ENCODE measurements at places on chromosomes 13 and 19.

DNA sequence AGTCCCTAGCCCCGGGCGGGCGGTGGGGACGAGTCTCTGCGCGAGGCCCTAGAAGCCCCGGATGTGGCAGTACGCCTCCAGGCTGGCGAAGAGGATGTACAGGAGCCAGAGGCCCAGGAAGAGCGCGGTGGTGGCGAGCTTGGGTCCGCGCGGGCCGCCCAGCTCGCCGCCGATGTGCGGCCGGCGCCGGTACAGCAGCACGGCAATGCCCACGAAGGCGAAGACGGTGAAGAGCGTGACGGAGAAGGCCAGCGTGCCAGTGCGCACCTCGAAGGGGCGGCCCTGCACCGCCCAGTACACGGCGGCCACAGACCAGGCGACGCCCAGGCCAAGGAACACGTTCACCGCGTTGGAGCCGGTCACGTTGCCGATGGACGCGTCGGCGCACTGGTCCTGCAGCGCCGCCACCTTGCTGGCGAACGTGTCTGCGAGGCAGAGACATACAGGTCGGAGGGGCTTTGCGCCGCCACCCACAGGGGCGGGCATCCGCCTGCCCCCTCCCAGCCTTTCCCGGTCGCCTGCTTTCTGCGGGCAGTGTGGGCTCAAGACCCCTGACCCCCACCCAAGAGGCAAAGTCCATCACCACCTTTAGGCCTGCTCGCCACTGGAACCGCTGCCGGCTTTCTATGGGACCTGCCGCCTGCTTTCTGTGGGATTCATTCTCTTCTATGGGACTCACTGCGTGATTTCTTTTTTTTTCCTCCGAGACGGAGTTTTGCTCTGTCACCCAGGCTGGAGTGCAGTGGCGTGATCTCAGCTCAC, 10.9 kb upstream of the MEIS3 start:
- no peak for DNase-seq

GRCh38 chr13:52399046-52399445, 6.9 kb downstream of the THSD1 start:
- DNase-seq: no peak

DNA sequence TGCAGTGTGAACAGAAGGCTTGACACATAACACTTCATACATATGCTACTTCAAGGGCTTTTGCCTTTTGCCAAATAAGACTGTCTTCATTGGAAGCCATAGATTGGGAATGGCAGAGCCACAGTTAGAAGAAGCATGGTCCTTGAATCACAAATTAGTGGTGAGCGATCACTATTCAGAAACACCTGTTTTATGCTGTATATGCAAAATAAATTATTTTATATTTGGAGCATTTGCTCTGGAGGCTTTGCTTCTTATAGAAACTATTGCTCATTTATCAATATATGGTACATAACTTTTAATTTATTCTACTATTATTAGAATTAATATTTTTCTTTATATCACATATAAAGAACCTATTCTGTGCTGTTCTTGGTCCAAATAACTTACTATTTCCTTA, 270.4 kb upstream of the SPRY2 start:
- DNase-seq: no peak

- no peak for DNase-seq
Measured at GRCh38 chr19:1276628-1277022, 1.3 kb downstream of the FAM174C start.

DNA sequence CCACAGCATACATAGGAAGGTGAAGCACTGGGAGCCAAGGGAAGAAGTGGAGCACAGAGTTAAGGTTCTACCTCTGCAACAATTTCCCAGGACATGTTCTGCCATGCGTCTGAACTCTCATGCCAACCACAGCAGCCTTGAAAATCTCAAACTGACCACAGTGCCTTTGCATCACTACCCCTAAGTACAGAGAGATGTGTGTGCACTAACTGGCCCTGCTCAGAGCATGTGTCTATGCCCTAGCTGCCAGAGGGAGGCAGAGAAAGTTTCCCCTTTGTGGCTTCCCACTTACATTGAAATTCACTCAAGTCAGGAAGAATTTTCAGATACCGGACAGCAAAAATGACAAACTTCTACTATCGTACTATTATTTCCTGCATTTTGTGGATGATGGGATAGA, 26.8 kb upstream of the WDFY2 start:
- DNase-seq: no peak

DNA sequence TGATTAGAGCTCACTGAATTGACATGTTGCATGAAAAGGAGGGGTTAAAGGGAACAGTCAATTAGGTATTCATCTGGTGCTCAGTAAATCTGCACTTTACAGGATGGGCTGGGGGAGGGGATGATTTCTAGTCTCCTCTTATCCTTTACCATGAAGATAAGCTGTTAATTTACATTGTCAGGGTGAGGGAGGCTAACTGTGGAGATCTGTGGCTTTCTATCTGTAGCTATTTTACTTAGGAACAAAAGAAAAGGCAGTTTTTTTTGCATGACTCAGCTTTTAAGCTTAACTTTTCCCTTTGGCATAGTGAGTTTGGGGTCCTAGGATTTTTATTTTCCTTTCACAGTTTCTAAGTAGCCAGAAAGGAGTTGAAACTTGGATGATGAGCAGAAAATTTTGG, 253.3 kb downstream of the LMO7 start:
- no peak for DNase-seq

GRCh38 chr13:21362741-21363140, 96.4 kb downstream of the ZDHHC20 start:
- DNase-seq: no peak
